ENCODE measurements at places on chromosomes 11 and 22.

- no peak for DNase-seq
These were observed 172.5 kb downstream of the CTTN start for GRCh38 chr11:70570693-70571395.

- no peak for DNase-seq
These were observed 106.2 kb upstream of the TBCEL start for GRCh38 chr11:120917559-120918239.

GRCh38 chr11:12195768-12196167 is 85.4 kb downstream of the MICAL2 start:
- DNase-seq, result no peak

GRCh38 chr22:44449061-44449682 is 48.9 kb downstream of the RTL6 start:
- peak; percentile 86 for DNase-seq

- no peak for DNase-seq
These were observed 187.6 kb downstream of the ADAMTS15 start for GRCh38 chr11:130635937-130636630.

DNA sequence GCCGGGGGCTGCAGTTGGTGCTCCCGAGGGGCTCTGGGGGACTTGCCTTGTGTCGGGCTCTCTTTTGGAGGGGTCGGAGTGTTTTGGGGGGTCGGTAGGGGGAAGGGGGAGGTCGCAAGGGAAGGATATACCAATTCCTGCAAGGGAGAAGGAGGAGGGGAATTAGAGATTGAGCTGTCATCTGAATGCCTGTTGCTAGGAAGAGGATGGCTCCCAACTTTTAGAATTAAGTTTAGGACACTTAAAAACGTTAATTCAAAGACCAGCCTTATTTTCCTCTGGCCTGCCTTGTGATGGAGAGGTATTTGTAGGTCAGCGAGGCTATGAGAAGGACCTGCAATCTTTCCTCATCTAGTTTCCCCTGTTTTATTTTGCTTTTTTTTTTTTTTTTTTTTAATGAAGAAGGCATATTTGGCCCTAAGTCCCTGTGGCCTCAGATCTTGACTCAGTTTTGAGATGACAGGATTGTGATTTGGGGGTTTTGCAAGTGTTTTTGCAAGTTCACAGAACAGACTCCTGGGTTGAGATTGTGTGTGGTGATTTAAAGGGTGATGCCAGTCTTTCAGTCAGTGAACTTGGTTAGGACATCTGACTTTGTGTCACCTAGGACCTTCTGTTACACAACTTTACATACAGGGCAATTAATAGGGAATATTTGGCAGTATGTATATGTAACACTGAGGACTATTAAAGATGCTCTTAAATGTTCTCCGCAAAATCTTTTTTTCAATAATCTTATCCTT is 672 bp downstream of the TMEM135 start:
- peak; percentile 30 for DNase-seq

DNA sequence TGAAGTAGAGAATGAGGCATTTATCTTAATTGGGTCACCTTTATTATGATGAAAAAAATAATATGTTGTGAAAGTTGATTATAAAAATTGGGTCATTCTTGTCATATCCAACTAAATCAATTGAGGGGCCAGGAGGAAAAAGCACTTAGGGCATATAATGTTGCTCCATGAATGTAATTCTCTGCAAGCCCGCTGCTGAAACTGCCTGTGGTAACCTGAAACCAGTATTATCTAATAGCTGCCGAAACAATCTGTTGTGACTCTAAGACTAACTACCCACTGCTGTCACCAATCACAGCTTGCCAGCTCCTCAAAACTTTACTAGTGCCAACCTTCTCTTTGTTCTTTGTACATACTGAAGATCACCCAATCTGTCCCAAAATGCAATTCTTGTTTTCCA is 115.8 kb downstream of the ATG16L2 start:
- DNase-seq, result no peak

GRCh38 chr11:85475660-85476517 is 151.3 kb downstream of the DLG2 start:
- no peak for DNase-seq

DNA sequence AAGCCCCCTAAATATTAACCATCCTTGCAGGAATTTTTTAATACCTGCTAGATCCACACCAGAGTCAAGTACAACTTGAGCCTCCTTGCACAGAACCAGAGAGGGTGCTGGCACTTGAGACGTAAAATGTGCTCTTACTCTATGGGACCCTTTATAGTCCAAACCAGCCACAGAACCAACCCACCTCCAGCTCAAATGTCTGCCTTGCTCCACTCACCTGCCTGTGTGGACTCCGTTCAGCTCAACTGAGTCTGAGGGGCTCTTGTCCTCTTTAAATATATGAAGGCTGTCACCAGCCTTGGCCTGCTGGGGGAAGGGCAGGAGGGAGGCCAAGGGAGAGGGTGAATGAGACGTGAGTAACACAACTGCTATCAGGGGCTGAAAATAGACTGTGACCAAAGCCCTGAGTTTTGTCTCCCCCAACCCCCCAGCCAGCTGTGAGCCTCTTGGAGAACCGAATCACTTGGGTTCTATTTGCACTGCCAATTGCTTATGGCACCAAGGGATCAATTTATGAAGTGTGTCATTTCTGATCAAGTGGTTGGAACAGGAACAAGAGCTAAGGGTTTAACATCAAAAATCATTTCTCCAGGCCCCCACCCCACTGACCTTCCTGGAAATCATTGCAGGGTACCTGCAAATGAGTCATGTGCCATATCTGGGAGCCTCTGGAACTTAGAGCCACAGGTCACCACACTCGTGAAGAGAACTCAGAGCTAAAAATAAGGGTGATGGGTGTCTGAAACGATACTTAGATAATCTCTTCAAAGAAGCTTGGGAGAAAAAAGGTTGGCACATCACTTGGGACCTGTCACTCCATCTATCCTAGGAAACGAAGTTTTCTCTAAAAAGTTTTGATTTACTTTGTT is at the start of gene CSRP3:
Gene CSRP3 (minus strand): TSS at position 247 of the 869 bp plus-strand sequence. CDS start 9,535 bp downstream, outside the sequence.
- DNase-seq, result peak; percentile 24

GRCh38 chr11:78261367-78261766 is 72.6 kb downstream of the USP35 start:
- DNase-seq, result no peak

GRCh38 chr11:37184326-37184725 is 586.3 kb upstream of the RAG2 start:
- no peak for DNase-seq

DNA sequence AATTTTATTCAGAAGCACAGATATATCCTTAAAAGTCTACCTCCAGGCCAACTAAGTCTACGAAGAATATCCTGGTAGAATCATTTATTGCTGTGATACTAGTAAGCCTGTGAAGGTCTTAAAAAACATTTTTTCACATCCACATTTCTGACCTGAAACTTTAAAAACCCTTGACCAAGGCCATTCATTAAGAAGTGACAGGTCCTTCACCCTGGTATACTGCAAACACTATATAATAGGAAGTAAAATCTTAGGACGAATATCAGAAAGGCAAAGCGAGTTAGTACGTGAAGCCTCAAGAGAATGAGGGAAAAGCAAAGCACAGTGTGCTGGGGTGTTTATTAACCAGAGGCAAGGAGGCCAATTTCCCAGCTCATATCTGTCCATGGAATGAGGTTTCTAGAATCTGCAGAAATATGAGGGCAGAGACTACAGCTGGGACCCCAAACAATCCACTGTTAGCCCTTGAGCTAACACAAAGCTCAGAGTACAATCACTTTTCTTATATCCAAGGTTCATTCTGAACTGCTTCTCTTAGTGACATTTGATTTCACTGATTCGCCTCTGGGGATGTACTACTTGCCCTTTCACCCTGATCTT is 71.0 kb downstream of the AMBRA1 start:
- no peak for DNase-seq

GRCh38 chr22:26893173-26894110 is 236.1 kb downstream of the MIAT start:
- DNase-seq, result peak; percentile 24

DNA sequence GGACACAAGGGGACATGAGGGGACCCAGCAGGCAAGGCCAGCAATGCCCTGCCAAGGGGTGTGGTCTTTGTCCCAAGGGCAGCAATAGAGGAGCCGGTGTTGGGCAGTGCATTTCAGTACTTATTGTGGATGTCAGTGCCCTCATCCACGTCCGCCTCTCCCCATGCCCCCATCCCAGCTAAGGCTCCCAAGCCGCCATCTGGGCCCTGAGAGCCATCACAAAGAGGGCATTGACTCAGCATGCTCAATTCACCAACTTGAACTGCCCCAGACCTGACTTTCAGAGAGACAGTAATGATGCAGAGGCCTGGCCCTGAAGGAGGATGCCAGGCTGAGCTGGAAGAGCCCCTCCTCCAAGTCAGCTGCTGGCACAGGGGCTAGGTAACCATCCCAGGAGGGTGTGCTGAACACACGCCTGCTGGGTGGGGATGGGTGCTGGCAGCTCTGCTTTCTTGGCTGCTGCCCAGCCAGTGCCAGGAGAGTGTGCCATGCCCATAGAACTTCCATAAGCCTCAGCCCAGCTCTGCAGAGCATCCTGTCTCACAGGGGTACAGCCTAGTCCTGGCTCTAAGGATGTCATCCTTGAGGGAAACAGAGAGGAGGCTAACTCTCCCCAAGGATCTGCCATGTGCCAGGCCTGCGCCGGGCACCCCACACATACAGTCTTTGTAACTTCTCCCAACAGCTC is 46.5 kb downstream of the PDE2A start:
- DNase-seq, result no peak

DNA sequence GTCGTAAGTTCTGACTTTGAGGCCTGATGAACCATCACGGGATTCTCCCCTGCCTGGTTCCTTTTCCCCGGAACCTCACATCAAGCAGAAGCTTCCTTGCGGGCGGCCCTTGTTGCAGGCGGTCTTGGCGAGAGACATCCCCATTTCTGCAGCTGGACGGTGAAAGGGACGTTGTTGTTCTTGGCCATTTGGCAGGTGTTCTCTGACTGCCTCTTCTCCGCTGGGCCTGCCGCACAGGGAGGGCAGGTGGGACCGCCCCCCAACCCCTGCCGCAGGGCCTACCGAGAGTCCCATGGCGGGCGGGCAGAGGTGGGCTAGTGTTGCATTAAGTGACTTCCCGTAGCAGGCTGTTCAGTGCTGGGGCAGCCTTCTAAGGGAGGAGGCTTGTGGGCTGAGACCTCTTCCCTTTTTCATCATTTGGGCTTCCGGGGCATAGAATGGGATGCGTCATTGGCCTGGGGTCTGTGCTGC is 26.9 kb upstream of the GRAMD4 start:
- no peak for DNase-seq

DNA sequence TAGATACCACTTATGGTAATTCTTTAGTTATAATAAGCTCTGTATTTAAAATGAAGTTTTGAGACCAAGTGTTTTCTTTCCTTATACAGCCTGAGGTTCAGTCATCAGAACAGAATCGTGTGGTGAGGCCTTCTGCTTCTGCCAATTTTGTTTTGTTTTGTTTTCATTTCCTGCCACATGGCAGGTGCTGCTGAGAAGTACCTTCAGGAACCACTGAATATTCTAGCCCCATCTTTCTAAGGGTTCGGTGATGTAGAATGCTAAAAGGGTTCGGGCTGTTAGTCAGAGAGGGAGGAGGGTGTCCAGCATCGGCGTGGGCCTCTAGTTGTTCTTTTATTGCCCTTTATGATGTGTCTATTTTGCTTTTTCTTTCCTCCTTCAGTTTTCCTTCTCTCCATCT is 25.8 kb downstream of the TNRC6B start:
- no peak for DNase-seq

- DNase-seq, result no peak
These were observed 46.1 kb downstream of the RRAS2 start for GRCh38 chr11:14312736-14313438.

DNA sequence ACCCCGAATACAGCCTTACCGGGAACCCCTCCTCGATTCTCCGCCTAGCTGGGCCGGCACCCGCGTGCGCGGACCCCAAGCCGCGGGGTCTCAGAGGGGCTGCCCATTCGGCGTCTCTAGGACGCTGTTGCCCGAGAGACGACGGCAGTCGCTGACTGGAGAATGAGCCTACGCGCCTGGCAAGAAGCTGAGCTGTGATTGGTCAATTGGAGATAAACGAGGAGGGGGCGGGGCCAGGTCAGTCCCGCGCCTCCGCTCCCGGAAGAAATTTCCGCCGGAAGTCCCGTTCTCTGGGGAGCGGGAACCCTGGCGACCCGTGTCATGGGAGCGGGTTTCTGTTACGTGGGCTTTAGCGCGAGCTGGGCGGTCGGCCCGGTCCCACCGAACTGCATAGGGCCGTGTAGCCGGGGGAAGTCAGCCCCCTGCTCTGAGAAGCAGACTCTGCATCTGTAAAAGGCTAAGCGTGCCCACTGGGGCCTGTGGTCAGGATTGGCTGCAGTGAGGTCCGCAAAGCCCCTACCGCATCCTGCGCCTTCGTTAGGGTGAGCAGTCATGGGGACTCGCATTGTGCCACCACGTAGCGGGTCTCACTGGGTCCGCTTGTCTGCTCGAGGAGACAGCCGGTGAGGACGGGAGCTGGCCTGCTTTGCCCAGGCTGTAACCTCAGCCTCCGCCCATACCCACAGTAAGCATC is at the start of gene EFCAB6:
Gene EFCAB6 (minus strand): TSS at position 157 of the 694 bp plus-strand sequence. CDS start 29,987 bp downstream, outside the sequence.
- DNase-seq, result peak; percentile 97

DNA sequence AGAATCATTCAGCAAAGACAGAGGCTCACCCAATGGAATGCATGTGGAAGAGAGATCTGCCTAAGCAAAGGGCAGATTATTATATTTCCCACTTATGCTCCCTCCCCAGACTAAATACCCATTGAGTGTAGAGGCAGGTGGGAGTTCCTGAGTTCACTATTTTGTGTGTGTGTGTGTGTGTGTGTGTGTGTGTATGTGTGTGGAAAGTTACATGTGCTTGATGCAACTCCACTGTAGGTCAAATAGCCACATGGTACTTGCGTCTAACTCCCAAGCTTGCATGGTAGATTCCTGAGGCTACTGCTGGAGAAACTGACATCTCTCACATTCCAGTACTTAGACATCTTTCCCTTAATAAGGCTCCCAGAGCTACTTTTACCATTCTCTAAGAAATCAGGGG is 3.4 kb upstream of the COPB1 start:
- no peak for DNase-seq

DNA sequence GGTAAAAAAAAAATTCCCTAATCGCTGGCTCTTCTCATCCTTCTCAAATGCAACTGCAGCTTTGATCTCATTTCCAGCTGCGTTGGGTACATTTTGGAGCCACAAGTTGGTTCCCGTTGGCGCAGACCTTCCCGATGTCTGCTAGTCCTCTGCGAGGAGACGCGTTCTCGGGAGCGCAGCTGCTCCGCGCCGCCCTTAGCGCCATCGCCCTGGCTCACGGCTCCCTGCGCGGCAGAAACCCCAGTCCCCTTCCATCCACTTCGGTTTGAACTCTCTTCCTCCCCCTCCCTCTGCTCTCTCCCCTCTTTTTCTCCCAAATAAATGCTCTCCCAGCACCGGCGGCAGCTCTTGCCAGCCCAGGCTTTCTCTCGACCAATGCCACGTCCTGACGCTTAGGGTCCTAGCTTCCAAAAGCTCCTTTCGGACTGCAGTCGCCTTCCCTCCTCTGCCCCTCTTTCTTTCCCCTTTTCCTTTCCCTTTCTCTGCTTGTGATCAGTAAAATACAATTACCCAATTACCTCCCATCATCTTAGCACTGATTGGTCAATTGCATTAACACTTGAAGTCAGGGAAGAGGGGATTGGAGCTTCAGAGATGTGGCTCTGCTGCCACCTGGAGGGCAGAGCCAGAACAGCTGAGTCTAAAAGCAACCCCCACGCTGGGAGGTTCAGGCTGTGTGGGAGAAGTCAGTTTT is 1165.7 kb downstream of the LRRC4C start:
- peak; percentile 80 for DNase-seq

- no peak for DNase-seq
These were observed 186.7 kb downstream of the LUZP2 start for GRCh38 chr11:24683583-24683982.

Data from AG20443 (cell line).